CD4-positive, alpha-beta T cell (primary cell): ENCODE measurements at places on chromosomes 1 and 21. TPM values are rescaled to one million over a fixed set of nuclear protein-coding genes. Genes with fewer than 3 reads are reported as not detected.

MNDA gene
- 1.1 TPM for total RNA-seq

HTR6 gene
- total RNA-seq, result 2.1 TPM

PTPN22 gene
- 30.2 TPM for total RNA-seq

- DNase-seq, result no peak
Observed at GRCh38 chr1:63087966-63088365, 234.4 kb upstream of the FOXD3 start.

- DNase-seq, result peak; percentile 80
Observed at GRCh38 chr1:156705918-156706656, 704 bp upstream of the CRABP2 start.

DNA sequence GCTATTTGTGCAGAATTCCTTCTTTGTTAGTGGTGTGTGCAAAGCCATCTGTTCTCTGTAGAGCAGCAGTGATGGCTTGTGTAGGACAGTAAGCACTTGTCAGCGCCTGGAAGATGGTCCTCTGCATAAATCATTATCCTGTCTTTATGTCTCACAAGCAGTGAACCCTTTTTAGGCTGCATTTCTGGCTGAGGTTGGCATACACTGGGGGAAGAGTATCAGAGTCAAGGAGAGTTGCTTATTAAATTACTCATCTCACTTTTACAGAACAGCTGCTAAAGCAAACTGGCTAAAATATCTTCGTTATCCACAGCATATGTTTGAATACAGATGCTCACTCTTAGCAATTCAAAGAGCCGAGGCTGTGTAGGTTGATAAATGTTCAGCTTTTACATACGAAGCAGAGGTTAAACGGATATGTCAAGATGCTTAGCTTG lies 54.6 kb upstream of the NCAM2 start:
- no peak for DNase-seq

- no peak for DNase-seq
Observed at GRCh38 chr1:22527122-22527521, 36.2 kb upstream of the EPHA8 start.

GRCh38 chr21:42230178-42230577 lies 11.2 kb downstream of the ABCG1 start:
- DNase-seq, result no peak

DNA sequence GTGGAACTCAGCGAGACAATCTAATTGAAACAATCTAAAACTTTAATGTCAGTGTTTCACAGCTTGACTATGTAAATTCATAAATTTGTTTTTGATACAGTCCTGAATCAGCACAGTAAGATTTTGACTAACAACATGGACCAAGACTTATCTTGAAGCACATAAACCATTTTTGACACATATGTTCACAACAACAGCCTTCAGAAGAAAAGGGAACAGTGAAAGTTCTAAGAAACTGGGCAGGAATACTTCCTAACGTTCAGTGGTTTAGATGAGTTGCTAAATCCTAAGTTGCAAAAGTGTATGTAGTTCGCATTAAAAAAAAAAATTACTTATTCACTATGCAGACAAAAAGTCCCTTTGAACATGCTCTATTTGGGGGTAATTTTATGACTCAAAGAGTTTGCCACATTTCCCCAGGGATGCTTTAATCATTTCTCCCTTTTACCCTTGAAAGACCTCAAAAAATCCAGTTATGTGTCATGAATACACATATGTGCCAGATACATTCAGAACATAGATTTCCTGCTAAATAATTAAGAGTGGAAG lies 120.2 kb downstream of the MRPL39 start:
- no peak for DNase-seq

GRCh38 chr1:156914440-156914856 lies 6.0 kb upstream of the LRRC71 start:
- DNase-seq, result no peak

DNA sequence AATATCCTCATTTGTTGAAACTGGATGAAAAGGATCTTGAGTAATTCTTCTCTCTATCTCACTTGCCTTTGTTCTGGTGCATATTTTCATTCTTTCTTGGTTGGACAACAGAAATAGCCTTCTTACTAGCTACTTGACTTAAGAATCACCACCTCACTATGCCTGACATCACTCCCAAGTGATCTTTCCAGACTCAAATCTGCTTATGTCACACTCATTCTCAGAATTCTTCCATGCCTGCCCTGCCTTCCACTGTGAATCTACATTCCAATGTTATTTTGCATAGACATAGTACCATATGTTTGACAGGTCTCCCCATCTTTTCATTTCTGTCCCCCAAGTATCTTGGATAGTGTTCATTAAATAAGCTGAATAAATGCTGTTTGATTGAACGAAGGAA lies 78.5 kb upstream of the DPYD start:
- DNase-seq, result no peak

GRCh38 chr1:153626904-153627714 lies at the start of gene S100A13:
Gene S100A13 (minus strand): TSS chr1:153627505. CDS start chr1:153626472, 1,033 bp downstream.
- no peak for DNase-seq

- no peak for DNase-seq
Observed at GRCh38 chr1:44250068-44250781, 37.0 kb downstream of the DMAP1 start.

DNA sequence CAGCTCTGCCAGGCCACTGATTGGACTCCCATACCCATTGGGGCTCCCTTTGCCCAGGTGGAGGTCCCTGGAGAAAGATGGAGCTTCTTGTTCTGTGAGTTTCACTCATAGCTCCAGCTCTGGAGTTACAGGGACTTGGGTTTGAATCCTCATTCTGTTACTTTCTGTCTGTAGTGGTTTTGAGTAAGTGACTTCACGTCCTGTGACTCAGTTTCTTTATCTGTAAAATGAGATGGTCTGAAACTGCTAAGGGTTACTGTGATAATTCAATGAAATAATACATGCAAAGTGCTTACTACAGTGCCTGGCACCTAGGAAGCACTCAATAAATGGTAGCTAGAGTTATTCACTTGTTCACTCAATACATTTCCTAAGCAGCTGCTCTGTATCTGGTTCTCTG lies 88.5 kb upstream of the SLC2A1 start:
- DNase-seq, result no peak

- no peak for DNase-seq
Observed at GRCh38 chr1:175514387-175514953, 228.9 kb downstream of the TNR start.

DNA sequence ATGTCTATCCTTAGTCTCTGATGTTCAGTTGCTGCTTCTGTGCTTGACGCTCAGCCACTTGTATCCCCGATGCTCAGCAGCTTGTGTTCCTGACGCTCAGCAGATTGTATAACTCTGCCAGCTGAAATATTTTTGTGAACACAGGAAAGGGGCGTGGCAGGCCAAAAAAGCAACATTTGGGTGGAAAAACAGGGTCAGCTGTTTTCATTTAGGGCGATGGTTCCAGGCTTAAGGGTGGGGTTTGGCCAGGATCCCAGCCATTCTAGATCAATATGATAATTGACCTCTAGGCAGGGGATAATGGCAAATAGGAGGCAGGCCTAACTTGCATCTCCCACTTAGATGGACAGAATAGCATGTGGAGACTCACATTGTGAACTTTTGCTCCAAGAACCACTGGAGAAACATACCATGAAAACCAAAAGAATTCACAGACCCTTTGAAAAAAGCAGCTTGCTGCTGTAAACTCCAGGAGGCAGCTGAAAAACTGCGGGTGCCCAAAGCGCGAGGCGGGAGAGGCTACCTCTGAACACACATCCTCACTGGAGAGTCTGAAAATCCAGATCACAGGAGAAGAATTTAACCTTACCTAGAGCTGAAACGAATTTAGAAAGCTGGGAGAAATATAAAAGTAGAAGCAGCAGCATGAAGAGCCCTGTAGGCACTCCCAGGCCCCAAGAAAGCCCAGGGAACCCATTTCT lies 58.3 kb downstream of the ZNF648 start:
- DNase-seq, result no peak
